ENCODE measurements at places on chromosomes 3 and 15. TPM values are rescaled to one million over a fixed set of nuclear protein-coding genes. Genes with fewer than 3 reads are reported as not detected.

The ABHD10 gene
- 23.6 TPM for total RNA-seq

The SEMA5B gene
- not detected for total RNA-seq

The PTH1R gene
- 0.29 TPM for total RNA-seq

The DAG1 gene
- 55.4 TPM for total RNA-seq

The RTP1 gene
- total RNA-seq, result not detected

The STRA6 gene
- total RNA-seq, result 0.36 TPM

The NMB gene
- total RNA-seq, result 8.5 TPM

The C3orf22 gene
- total RNA-seq, result not detected

Measured in osteoblast (primary cell).